ENCODE measurements at places on chromosomes 12 and 14.

DNA sequence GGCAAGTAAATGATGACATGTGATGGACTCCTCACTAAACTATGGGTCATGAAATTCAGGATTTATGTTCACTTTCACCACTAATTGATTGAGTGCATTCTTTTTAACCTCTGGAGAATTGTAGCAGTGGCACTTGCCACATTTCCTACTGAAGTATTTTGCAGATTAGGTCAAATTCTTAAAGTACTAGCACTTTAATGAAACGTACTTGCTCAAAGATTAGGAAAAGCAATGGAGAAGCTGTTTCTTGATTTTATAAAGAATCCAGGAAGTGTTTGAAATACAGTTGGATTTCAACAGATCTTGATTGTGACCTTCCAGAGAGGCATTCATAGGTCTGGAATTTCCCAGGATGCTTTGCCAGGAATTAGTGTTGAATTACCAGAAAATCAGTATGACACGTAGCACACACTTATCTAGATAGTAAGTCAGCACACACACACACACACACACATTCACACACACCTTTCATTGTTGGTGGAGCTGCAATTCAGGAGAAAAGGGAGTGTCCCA lies 162.6 kb downstream of the MYRFL start:
- peak; percentile 83 for DNase-seq

GRCh38 chr14:58200480-58200841 lies 512 bp downstream of the ACTR10 start:
- DNase-seq, result no peak

GRCh38 chr14:45434221-45434620 lies 181.2 kb upstream of the MIS18BP1 start:
- DNase-seq, result no peak

GRCh38 chr12:119036878-119037825 lies 55.8 kb downstream of the SRRM4 start:
- no peak for DNase-seq

DNA sequence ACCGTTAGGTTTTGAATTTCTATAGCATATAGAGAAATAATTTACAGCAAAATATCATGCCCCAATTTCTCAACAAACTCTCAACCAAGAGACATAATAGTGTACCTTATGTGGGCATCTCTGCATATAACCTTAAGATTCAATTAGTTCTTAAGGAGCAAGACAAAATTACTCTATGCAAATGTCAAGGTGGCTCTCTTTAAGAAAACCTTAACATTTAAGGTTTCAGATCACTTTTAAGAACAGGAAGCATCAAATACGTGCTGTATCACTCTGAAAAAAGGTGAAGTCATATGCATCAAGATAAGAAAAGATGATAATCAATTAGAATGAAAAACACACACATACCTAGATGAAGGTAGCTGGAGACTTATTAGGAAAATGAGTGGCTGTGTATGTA lies 728.0 kb downstream of the FLRT2 start:
- DNase-seq, result no peak

DNA sequence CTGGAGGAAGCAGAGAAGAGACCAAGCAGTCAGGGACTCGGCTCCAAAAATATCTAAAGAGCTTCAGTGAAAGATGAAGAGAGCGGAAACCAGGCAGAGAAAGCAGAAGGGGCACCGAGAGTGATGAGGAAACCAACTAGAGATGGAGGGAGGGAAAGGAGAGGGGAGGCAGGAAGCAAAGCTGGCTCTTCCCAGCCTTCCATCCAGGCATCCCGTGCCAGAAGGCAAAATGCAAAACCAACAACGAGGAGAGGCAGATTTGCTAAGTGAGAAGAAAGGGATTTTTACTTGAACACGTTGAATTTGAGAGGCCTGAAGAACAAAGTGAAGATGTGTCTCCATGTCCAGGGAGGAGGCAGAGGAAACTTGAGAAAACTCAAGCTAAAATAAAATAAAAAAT lies 90.1 kb downstream of the NUAK1 start:
- DNase-seq, result no peak

All from HFFc6 (cell line).